ENCODE measurements at places on chromosomes 16 and 17.

DNA sequence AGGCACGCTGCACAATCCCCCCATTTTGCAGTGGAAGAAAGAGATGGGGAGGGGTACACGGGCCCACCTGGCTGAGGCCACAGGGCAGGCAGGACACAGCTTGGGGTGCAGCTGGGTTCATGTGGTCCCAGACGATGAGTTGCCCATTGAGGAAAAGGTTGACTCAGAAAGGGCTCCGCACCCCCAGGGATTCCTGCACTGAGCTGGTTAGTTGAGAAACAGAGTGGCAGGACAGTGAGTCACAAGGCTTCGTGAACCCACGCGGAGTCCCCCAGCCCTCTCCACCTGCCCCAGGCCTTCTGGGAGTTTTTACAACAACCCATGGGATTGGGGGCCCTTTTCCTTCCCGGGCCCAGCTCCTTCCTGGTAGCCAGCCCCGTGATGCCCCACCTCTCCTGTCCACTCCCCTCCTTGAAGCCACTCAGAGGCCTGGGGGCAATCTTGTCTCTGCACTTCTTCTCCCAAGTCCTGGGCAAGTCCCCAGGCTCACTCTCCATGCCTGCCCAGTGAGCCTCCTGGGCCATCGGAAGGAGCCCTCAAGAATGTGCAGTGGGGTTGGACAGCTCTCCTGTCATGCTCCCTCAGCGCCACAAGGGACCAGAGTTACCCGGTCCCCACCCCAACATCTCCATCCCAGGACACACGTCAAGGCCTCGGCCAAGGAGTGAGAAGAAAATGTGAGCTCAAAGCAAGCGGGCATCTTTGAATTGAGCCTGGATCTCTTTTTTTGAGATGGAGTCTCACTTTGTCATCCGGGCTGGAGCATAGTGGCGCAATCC, 251.2 kb downstream of the PARN start:
- DNase-seq = no peak

- no peak for DNase-seq
Observed at GRCh38 chr16:81137754-81138153, 41.6 kb upstream of the GCSH start.

DNA sequence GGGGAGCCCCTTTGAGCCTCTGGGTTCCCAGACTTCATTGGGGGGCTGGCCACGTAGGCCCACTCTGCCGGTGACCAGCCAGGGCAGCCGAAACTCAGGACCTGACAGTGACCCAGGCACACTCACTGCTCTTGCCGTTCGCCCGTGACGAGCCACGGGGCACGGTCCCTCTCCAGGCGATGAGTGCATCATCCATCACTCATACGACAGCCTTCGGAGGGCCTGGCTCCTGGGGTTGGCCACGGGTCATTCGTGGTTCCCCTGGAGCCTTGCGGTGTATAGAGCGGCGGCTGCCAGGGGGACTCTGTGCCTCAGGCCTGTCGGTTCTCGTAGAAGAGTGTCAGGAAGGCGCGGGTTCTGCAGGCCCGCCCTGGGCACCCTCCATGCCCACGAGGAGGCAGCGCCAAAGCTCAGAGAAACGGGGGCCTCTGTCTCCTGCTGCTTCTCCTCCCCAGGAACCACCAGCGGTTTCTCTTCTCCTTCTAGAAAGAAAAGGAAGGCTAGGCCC, 11.2 kb upstream of the NUDT16L1 start:
- DNase-seq = no peak

DNA sequence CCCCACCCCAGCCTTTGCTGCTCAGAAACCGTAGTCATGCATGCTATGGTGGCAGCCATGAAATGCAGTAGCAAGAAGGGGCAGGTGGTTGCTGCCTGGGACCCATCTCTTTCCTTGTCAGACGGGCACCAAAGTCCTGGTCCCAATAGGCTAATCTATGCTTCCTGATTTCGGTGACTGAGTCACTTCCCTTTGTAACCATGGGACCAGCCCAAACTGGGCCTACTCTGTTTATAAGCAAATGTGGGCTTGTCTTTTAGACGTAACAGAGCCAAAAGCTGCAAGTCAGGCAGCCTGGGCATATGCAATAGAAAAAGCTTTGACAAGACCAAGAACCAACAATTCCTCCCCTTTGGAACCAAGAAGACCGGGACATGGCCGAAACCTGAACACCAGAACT, 99.1 kb upstream of the RBBP6 start:
- no peak for DNase-seq

GRCh38 chr17:12727076-12727760, 61.5 kb downstream of the MYOCD start:
- DNase-seq = no peak

DNA sequence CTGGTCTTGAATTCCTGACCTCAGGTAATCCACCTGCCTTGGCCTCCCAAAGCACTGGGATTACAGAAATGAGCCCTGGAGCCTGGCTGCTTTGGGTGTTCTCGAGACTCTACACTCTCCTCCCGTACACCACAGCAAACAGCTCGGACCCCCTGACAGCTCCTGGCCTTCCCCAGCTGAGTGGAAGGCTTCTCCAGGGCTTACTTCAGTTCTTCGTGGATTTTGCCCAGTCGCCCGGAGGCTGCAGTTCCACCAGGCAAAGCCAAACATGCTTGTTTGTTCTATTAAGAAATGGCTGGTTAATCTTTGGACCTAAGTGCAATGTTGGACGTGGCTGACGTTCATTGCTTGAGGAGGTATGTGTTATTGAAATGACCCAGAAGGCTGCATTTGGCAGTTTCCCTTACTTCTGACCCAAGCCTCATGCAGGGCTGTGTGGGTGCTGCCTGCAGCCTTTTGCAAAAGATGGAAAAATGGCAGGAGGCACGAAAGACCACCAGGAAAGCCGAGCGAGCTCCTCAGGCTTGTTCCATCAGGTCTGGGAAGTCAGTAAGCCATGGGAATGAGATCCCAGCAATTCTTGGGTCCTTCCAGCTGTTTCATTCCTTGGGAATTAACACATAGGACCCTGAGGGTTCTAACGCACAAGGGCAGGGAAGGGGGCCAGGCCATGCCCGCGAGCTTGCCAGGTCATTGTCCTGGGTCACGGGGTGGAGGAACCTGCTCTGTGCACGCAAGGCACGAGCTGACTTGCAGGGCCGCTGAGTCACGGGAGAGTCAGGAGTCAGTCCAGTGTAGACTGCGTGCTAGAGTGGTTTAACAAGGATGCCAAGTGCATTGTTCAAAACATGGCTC, 23.9 kb upstream of the KLHDC4 start:
- no peak for DNase-seq

- DNase-seq = no peak
Observed at GRCh38 chr16:31213342-31213741, 577 bp upstream of the TRIM72 start.

DNA sequence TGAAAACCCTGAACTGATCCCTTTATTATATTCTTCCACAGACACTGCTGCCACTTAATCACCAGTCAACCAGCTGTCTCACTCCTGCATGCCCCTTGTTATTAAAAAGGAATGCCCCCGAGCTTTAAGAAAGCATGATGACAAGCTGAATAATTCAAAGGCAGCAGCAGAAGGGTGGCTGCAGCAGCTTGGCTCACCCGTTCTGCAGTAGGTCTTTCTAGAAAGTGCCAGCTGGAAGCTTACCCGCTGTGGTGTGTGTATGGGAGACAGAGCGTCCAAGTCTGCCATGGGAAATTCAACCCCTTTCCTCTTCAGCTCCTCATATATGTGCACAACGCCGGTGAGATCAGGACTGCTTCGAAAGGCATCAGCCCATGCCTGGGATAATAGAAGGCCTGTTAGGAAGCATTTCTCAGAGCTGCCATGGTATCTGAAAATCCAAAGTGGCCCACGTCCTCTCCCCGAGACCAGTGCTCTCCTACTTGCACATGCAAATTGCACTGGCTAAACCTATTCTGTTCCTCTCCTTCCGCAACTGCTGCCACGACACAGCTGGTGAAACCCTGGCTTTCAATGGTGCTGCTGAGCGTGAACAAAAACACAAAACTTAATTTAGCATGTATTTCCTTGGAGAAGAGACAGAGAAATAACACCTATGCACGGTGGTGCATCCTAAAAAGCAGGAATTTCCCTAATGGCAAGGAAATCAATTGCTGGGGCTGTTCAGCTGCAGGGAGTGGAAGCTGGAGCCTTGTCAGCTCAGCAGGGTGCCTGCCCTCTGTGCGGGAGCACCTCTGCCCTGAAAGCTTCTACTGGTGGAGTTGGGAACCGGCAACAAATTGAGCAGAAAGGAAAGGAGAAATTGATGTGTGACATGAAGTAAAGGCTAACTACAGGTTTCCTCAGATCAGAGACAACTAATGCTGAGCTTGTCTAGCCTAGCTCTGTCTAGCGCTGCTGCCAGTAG, 47.9 kb upstream of the SREBF1 start:
- no peak for DNase-seq

DNA sequence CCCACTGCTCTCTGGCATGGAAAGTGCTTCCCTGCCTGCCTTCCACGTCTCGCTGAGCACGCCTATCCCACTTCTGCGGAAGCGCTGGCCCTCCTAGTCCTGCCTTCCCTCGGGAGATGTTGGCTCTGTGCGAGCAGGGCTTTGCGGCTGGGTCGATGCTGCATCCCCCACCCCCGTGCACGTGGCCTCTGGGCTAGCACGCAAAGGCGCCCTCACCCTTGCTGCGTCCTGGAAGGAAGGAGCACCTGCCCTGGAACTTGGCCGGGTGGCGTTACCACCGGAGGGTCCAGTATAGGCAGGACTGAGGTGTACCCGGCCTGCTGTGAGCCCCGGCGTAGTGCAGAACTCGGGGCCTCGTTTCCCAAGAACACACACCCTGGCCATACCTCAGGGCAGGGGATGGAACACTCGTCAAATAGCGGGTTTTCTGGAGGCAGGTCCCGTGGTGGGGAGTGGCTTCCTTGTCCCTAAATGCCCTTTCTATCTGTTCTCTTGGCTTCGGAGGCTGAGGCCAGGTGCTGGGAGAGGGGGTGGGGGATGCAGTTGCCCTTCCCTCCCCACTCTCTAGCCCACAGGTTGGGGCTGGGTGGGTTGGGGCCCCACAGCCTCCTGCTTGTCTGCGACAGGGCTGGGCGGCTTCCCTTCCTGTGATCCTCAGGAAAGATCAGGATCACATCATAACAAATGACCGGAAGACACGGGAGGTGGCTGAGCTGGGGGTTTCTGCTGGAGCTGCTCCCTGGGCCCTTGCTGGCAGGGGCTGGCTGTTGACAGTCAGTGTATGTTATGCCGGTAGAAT, 17.4 kb downstream of the BAIAP2 start:
- DNase-seq = no peak

- DNase-seq = no peak
Observed at GRCh38 chr16:74766729-74767128, 7.9 kb downstream of the FA2H start.

- no peak for DNase-seq
Observed at GRCh38 chr17:81095383-81095762, 60.4 kb downstream of the BAIAP2 start.

All from OCI-M1 (cell line).